ENCODE measurements at places on chromosomes 16 and 17.
A peak's percentile ranks its signal among the peaks of the same experiment; 100 is the strongest.

DNA sequence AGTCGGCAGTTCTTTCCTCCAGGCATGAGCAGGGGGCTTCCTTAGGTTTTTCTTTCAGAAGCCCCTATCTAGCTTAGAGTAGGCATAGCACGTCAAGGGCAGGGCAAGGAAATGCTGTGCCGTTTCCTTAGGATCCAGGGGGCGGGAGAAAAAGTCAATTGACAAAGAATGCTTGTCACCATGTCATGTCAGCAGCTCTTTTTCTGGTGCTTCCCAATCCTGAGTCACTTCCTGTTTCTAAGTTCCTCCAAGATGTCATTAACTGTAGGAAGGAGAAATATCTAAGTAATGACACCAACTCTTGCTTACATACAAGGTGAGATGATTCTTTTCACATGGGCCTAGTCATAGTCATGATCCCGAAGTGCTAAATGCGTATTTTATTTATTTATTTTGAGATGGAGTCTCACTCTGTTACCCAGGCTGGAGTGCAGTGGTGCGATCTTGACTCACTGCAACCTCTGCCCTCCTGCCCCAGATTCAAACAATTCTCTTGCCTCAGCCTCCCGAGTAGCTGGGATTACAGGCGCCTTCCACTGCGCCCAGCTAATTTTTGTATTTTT, 35.2 kb downstream of the GJC1 start:
- no peak for DNase-seq

- peak; percentile 26 for DNase-seq
Measured at GRCh38 chr16:3459401-3460090, 16.1 kb downstream of the NAA60 start.

GRCh38 chr16:75929046-75929445, 202.8 kb upstream of the CPHXL start:
- DNase-seq: no peak

DNA sequence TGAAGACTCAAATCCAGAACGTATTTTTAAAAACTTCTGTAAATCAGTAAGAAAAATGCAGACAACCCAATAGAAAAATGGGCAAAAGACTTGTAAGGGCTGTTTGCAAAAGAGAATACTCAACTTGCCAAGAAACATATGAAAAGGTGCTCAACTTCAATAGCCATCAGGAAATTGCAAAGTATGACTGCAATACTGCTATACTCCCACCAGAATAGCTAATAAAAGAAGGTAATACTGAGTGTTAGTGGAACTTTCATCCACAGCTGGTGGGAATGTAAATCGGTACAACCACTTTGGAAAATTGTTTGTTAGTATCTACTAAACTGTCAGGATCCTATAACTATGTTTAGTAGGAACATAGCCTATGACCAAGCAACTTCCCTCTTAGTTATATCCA, 48.1 kb downstream of the TBX4 start:
- no peak for DNase-seq

DNA sequence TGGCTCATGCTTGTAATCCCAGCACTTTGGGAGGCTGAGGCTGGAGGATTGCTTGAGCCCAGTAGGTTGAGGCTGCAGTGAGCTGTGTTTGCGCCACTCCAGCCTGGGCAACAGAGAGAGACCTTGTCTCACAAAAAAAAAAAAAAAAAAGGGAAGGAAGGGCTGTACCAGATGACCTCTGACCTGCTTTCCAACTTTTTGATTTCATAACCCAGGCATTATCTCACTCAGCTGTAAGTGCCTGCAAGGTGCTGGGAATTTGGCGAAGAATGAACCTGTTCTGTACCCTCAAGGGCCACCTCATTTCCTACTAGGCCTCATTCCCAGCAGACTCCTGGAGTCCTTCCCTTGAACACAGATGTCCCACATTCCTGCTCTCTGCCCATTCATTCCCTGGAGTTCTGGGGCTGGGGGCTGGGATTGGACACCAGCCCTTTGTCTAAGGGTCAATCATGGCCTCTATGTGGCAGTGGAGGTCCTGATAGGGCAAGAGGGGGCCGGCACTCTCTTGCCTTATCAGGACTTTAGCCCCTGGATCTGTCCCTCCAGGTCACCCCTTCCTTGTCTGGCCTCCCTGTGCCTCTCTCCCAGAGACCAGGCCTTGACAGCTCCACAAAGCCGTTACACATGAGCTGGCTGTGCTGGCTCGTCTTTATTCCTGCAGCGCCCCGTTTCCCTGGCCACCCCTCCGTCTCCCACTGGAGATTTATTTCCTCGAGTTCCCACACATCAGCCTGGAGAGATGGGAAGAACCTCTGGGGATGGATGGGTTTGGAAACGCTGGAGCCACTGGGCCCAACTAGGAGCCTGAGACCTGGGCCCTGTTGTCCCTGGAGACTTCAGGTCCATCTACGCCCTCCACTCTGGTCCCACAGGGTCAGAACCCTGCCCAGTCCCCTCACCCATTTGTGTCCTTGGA, 821 bp upstream of the GFAP start:
- no peak for DNase-seq

DNA sequence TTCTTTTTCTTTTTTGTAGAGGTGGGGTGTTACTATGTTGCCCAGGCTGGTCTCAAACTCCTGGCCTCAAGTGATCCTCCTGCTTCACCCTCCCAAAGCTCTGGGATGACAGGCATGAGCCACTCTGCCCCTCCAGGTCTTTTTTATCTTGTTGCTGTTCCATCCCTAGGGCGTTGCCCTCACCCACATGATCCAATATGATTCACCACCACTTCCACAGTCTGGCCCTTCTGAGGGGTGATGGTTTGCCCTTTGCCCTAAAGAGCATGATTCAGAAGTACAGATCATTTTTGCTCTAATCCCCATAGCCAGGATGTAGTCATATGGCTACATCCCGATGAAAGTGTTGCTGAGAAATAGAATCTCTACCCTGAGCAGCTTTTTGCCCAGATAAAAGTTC, 18.8 kb downstream of the STX4 start:
- DNase-seq: no peak

GRCh38 chr17:3695723-3696411, at the start of gene P2RX5:
Gene P2RX5 (minus strand): TSS chr17:3696155. CDS start chr17:3696005, 150 bp downstream.
- DNase-seq: peak; percentile 61

- DNase-seq: peak; percentile 70
Measured at GRCh38 chr17:879546-880442, 97.6 kb downstream of the MRM3 start.

DNA sequence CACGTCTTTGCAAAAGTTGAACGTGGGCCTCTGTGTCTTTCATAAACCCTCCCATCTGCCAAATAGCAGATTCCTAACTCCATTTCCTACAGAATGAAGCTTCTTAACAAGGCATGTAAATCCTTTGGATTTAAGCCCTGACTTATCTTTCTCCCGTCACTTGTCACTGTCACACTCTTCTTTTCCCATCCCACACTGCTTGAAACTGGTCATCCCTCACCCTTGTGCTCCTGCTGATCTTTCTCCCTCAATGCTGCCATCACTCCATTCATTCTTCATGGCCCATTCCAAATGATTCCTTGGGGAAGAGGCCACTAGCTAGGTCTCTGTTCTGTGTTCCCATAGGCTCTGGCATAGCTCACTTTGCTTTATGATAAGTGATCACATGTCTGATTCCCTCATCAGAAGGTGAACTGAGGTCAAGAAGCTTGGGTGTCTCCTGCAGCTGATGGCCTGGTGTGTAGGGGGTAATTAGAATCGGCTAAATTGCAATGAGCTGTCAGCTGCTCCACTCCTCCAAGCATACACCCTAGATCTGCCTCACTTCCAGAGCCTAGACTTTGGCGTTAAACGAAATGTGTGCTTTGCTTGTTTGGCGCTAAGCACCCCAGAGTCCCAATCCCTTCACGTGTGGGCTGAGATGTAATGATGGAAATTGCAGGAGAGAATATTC, 61.7 kb downstream of the PECAM1 start:
- DNase-seq: no peak

- DNase-seq: no peak
Measured at GRCh38 chr17:3506054-3506453, 30.3 kb downstream of the ASPA start.

GRCh38 chr16:78310990-78311561, 211.6 kb downstream of the WWOX start:
- DNase-seq: no peak

- DNase-seq: no peak
Measured at GRCh38 chr16:85562093-85562786, 50.9 kb upstream of the GSE1 start.

GRCh38 chr16:30658731-30659506, 688 bp downstream of the FBRS start:
- no peak for DNase-seq

DNA sequence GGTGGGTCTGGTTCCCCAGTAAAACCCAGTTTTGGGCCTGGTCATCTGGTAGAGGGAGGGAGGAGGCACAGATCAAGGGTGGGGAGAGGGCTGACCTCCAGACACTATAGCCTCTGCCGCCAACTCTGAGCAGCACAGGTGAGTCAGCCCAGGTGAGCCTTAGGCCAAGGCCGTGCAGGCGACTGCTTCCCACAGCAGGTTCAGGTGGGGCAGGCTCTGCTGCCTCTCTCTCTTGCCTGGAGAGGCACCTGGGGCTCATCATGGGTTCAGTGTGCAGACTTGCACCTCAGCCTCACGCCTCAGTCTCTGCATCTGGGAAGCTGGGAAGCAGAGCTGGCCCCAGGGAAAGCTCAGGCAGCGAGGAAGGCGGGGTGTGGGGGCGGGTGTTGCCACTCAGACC, 37.8 kb upstream of the IL34 start:
- no peak for DNase-seq

GRCh38 chr17:50260501-50260911, 13.8 kb upstream of the TMEM92 start:
- DNase-seq: no peak

- DNase-seq: no peak
Measured at GRCh38 chr17:61774724-61775123, 88.6 kb downstream of the BRIP1 start.

DNA sequence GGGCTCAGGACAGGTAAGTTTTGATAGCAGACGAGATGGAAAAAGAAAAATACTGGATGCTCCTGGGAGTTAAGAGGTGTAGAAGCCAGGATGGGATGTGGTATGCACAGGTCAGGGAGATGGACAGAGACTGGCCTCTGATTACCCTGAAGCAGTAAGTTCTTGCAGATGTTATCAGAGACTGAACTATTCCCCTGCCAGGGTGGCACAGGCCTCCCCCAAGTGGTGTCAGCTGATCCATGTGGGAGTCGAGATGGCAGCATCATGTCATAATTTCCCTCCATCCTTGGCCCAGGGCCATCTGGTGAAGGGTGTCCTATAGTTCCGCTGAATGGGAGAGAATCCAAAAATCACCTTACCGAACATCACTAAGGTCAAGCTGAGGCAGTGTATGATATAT, 14.1 kb upstream of the NKD1 start:
- DNase-seq: no peak

DNA sequence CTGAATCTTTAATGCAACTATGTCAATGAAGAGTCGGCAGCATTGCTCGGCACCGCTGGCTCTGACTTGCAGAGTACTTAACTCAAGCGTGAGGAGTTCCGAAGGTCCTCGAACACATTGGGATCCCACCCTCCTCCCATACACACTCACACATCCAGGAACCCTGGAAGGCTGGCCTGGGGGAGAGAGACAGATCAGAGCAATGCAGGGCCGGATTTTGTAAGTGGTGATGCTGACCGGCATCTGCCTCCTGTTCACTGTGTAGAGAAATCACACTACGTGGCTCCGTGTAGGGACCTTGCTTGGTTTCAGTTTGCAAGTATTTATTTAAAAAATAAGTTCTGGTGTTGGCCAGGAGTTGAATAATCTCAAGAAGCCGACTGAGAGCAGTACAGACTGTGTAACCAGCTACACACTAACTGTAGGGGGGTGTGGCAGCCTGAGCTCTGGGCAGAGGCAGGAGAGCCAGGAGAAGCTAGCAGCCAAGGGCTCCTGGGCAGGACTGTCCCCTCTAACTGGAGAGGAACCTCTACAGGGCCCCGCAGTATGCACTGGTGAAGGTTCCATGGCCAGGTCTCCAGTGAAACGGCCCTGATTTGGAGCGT, 190.2 kb upstream of the TNRC6C start:
- DNase-seq: no peak

DNA sequence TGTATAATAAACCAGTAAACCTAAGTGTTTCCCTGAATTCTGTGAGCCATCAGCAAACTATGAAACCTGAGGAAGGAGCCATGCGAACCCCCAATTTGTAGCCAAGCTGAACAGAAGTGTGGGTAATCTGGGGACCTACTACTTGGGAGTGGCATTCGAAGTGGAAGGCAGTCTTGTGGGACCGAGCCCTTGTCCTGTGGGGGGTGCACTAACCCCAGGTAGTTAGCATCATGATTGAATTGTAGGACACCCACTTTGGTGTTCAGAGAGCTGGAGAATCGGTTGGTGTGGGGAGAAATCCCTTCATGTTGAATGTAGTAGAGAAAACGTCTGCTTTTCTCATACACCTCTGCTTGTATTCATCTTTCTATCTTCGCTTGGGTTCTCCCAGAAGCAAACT, 79.7 kb upstream of the CPHXL start:
- DNase-seq: no peak

DNA sequence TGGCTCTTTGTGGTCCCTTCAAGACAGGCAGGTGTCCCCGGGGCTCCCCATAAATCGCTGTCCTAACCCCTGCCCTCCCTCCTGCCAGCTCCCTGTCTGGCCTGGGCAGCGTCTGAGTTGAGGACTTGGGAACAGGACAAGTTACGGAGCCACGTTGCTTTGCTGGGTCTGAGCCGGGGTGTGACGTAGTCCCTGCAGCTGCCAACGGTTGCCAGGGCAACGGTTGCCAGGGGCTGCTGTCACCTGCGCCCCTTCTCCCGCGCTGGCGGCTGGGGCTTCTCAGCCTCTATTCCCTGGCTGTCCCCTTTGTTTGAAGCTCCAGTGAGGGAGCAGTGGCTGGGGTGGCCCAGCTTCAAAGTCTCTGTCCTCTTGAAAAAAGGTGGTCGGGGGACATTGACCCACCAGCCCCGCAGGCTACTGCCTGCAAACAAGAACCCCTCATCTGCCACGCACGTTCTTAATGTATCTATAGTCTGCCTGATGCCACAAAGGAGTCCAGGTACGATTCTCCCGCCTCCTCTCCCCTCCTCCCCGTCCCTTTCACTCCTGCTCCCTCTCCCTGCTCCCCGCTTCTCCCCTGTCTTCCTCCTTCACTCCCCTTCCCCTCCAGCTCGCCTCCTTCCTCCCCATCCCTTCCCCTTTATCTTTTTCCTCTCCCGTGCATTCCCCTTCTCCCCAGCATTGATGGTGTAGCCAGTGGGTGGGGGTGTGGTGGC, 10.9 kb downstream of the ADGRG1 start:
- no peak for DNase-seq

DNA sequence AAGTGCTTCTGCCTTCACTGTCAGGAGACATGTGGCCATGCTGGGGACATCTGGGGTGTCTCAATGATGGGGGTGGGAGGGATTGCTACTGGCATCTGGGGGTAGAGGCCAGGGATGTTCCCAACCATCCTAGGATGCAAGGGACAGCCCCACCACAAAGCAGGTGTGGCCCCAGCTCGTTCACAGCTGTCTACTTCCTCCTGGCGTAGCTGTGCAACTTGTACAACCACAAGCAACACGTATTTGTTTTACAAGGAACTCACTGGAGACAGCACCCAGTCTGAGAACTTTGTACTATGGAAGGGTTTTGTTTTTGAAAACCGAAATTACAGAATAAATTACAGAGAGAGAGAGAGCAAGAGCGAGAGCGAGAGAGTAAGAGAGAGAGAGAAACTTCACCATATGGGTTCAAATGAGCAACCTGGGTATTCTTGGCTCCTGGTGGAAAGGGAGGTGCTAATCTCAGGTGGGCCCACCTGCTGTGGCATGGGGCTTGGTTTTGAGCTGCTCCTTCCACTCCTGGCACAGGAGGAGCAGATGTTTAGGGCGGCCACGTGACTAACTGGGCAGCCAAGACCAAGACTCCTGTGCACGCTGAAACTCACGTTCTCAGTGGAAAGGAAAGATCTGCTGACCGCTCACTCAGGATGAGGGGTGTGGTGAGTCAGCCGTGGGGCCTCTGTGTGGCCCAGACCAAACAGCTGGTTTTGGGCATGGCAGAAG, 17.5 kb upstream of the TNFRSF13B start:
- peak; percentile 39 for DNase-seq

Measured in activated CD4-positive, alpha-beta memory T cell treated with anti-CD3 and anti-CD28 coated beads, Interleukin-2, amount 10 ng/mL, durations not matched to agents 7 days and 5 days (primary cell).